Muscle of leg (tissue), 16 donors: ENCODE measurements at places on chromosomes 16 and 17.

DNA sequence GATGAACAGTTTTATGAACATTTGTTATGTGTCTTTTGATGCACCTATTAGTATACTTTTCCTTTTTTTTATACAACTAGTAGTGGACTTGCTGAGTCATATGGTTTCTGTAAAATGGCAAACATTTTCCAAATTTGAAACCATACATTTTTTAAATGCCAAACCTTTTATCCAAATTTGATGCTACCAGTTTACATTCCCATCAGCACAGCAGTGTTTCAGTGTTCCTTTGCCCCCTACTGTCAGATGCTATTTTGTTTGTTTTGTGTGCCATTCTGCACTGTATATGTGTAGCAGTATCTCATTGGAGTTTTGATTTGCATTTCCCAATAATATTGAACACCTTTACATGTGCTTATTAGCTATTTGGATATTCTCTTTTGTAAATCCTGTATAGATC is 219.4 kb downstream of the TANC2 start:
- no peak for DNase-seq

GRCh38 chr17:21359483-21359840 is 16.7 kb upstream of the KCNJ12 start:
- no peak for DNase-seq

- no peak for DNase-seq
These were observed 255.5 kb downstream of the PRKCA start for GRCh38 chr17:66557886-66558285.

GRCh38 chr17:77297693-77298666 is 157.2 kb downstream of the SEC14L1 start:
- DNase-seq, result no peak

- no peak for DNase-seq
These were observed 10.9 kb downstream of the JPT2 start for GRCh38 chr16:1688807-1689560.

DNA sequence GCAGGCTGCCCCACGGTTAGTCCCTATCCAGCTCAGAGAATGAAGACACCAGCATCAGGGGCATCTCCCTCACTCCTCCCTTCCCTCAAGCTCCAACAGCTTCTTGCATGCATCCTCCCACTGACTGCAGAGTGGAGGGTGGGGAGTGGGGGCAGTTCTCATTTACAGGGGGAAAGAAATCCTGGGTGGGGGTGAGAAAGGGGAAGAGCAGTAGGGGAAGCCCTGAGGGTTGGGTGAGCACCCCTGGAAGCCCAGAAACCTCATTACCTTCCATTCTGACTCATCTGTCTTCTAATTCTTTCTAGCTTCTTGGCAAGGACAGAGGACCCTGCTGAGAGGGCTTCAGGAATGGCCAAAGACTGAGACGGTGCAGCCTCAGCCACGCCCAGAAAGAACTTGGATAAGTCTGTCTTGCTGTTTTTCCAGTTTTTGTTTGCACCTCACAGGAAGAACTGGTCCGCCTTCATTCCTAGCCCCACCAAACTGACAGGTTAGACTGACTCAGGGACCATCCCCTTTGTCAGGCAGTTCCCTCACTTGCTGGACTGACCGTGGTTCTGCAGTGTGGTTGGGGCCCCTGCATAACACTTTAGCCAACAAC is 52.5 kb upstream of the WSB1 start:
- DNase-seq, result no peak

DNA sequence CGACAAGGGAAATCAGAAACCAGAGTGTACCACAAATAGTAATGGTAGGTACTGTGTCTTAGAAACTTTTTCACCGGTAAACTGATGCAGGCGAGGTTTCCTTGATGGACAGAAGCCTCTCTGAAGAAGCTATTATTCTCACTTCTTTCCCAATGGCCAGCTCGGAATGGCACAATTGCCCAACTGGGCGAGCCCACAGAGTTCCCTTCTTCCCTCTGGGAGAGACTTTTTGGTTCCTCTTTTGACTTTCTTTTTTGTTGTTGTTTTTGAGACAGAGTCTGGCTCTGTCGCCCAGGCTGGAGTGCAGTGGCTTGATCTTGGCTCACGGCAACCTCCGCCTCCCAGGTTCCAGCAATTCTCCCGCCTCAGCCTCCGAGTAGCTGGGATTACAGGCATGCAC is 16.9 kb downstream of the SLC43A2 start:
- DNase-seq, result peak; percentile 55

GRCh38 chr17:18324140-18325050 is 9.3 kb downstream of the SMCR8 start:
- DNase-seq, result no peak

GRCh38 chr16:62969711-62970318 is 933.6 kb upstream of the CDH8 start:
- DNase-seq, result no peak

DNA sequence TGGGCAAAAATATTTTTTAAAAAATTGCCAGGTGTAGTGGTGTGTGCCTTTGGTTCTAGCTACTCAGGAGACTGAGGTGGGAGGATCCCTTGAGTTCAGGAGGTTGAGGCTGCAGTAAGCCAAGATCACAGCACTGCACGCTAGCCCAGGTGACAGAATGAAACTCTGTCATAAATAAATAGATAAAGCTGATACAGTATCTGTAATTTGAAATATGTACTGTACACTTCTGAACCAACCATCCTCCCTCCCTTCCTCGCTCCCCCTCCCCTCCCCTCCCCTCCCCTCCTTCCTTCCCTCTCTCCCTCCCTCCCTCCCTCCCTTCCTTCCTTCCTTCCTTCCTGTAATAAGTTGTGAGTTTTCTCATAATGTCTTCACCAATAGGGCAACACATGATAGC is 208.4 kb upstream of the RBFOX1 start:
- DNase-seq, result no peak

DNA sequence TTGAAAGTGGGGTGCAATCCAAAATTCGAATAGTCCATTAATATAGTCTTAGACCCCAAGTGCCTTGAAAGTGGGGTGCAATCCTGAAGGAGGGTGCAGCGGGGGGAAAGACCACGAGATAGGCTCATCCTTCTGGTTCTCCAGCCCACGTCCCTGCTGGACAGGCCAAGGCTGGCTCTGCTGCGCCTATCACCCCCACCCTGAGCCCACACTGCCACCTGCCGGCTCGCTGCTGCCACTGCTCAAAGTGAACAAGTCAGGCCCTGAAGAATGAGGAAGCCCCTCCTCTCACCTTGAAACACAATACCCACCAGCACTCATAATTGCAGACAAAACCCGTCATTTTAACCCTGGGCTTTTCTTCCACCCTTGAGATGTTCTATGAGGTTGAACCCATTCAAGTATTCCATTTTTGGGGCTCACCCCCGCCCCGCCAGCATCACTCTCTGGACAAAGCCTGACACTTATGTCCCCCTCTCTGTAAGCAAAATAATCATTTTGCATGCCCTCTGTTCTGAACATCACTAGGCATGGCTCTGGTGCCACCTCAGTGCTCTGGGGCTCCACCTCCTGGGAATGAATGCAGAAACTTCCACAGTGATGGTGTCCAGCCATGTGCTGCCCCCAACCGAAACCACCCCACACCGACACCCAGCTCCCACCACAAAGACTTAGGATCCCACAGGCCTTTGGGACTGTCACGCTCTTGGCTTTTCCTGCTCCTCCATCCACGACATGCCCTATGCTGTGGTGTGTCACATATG is 56.8 kb downstream of the BEAN1 start:
- peak; percentile 76 for DNase-seq

- no peak for DNase-seq
These were observed 5.0 kb upstream of the ZNF750 start for GRCh38 chr17:82844796-82845162.

DNA sequence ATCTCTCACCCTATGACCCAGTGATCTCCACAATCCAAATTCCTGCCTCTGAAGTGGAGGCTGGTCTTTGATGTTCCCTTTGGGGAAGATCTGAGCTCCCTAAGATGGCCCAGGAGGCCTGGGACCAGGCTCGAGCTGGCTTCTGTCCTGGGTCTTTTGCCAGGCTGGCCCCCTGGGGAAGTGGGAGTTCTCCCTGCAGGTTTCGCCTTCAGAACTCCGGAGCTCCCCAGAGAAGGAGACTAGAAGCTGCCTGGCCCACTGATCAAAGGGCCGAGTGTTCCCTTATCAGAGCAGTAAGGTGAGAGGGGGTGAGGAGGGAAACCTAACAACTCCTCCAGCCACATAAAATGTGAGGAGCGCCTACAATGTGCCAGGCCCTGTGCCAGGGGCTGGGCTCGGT is 147.1 kb downstream of the IRF8 start:
- DNase-seq, result no peak

DNA sequence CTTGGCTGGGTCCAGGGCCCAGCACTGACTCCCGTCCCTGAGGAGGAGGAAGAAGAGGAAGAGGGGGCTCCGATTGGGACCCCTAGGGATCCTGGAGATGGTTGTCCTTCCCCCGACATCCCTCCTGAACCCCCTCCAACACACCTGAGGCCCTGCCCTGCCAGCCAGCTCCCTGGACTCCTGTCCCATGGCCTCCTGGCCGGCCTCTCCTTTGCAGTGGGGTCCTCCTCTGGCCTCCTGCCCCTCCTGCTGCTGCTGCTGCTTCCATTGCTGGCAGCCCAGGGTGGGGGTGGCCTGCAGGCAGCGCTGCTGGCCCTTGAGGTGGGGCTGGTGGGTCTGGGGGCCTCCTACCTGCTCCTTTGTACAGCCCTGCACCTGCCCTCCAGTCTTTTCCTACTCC is 8.5 kb downstream of the HIRIP3 start:
- no peak for DNase-seq

- DNase-seq, result no peak
These were observed 59.9 kb downstream of the LITAF start for GRCh38 chr16:11526655-11527350.

GRCh38 chr16:54346041-54346440 is 59.5 kb upstream of the IRX3 start:
- no peak for DNase-seq

DNA sequence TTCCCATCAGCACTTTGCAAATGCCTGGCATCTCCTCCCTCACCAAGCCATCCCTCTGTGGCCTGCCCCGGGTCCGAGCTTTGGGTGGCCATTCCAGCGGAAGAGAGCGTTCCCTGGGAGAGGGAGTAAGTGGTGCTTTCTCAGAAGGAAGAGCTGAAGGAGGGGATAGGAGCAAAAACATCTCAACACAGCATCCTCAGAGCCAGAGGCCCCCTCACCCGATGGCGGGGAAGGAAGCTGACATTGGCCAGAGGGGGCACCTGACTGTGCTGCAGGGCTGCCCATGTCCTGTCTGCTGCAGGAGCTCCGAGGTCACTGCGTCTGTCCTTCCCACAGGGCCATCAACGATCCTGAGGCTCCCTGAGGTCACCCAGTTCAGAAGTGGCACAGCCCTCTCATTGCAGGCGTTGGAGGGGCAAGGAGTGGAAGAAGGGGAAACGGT is 427 bp upstream of the TLCD3B start:
- no peak for DNase-seq

- DNase-seq, result no peak
These were observed 35.4 kb upstream of the CDH15 start for GRCh38 chr16:89135971-89136765.

- peak; percentile 11 for DNase-seq
These were observed 371.5 kb downstream of the KIF2B start for GRCh38 chr17:54194268-54194667.

- peak; percentile 54 for DNase-seq
These were observed 1.1 kb upstream of the WBP2 start for GRCh38 chr17:75856062-75856756.

- no peak for DNase-seq
These were observed 56.0 kb upstream of the FA2H start for GRCh38 chr16:74830648-74831047.

DNA sequence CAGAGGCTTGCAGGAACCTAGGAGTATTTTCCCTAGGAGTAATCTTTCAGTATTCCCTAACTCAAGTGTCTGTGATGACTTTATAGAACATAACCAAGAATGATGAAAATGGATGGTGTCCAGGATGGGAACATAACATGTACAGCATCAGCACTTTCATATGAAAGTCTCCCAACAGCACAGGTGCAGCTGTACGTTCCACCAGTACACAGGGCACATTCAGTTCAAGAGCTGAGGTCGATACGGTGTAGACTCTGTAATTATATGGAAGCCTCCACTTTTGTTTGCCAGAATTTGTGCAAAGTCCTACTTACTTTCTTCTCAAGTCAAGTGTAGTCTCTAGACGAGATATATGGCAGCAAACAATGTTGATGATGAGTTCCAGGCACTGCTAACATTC is 46.2 kb upstream of the CRYM start:
- DNase-seq, result no peak

DNA sequence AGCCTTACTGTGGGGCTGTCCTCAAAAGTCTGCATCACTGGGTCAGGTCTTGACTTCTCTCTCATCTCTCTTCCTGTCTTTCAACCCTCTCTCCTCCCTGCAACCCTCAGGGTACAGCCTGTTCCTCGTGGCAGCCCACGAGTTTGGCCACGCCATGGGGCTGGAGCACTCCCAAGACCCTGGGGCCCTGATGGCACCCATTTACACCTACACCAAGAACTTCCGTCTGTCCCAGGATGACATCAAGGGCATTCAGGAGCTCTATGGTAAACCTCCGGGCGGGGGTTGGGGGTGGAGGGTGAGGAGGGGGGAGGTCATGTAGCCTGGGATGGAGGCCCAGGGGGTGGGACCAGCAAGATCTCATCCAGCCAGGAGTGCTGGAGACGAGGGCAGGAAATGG is 12.7 kb downstream of the MMP2 start:
- no peak for DNase-seq

- DNase-seq, result no peak
These were observed 4.2 kb downstream of the CARHSP1 start for GRCh38 chr16:8864480-8865110.

DNA sequence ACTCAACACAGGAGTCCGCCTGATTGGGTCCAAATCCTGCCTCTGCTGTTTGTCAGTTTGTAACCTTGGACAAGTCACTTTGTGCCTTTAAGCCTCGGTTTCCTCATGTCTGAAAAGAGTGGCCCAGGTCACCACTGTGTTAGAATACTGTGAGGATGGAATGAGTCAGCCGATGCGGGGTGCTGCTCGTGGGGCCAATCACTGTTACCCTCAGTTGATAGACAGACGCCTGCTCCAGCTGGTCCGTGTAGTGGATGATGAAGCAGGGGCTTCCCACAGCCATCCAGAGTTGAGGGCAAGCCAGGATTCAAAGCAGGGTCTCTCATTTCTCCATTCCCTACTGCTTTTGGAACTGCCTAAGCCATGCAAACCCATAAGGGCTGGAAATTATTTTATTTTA is 5.8 kb downstream of the FBXL19 start:
- DNase-seq, result no peak
